ENCODE measurements at places on chromosomes 6 and 20.
A peak's percentile ranks its signal among the peaks of the same experiment; 100 is the strongest.

DNA sequence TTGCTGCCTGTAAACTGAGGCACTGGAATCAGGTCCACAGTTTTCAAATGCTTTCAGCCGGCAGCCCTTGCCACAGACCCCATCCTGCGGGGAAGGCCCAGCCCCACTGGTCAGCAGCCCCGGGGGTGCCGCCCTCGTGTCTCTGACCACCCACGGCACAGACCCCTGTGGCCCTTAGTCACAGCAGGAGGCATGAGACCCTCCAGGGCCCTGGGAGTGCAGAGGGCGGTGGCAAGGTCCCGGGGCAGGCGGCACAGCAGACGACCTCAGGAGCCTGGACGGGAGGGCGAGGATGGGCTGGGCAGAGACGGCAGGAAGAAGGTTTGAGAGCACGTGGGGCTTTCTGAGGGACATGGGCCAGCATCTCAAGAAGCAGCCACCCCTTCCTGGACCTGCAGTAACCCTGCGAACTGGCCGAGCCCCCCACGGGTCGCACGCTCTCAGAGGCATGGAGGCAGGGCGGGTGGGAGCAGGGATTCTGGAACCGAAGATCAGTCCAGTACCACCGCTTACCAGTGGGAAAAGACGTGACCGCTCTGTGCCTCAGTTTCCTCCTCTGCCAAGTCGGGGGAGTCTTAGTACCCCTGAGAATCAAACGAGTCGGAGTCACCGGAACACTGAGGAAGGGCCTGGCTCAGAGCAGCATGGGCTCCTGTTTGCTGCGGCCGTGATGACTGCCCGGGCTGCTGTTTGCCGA, 140.7 kb downstream of the TAF4 start:
- DNase-seq: no peak

- DNase-seq: no peak
Observed at GRCh38 chr6:7899101-7899888, 11.3 kb downstream of the TXNDC5 start.

DNA sequence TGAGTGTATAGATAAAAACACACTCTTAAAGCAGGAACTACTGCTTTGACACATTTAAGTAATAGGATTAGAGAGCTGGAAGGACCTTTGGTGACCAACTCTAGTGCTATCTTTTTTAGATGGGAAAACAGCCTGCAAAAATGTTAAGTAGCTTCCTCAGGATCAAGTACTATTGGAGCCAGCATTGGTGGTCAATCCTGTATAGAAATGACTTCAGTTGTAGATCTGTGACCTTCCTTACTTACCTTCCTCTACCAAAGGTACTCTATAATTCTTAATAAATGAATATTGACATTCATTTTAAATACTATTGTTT, 18.7 kb downstream of the KCNQ5 start:
- no peak for DNase-seq

DNA sequence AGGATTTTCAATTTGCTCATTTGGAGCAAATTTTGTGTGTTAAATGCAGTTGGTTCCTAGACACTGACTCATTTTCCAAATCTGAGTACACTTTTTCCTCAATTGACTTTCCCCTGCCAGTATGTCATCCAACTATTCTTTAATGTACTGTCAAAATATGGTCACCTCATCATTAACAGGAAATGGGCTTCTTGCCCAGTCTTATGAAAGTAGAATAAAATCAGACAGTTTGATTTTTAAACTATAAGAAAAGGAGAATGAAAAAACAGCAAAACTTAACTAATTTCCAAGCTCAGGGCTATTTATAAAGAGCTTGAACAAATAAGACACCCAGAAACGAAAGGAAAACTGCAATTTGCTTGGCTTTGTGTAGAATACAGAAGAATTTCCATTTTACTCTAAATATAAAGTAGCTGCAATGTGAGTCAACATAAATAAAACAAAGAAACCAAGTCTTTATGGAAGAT, 43.7 kb upstream of the RAB23 start:
- no peak for DNase-seq

DNA sequence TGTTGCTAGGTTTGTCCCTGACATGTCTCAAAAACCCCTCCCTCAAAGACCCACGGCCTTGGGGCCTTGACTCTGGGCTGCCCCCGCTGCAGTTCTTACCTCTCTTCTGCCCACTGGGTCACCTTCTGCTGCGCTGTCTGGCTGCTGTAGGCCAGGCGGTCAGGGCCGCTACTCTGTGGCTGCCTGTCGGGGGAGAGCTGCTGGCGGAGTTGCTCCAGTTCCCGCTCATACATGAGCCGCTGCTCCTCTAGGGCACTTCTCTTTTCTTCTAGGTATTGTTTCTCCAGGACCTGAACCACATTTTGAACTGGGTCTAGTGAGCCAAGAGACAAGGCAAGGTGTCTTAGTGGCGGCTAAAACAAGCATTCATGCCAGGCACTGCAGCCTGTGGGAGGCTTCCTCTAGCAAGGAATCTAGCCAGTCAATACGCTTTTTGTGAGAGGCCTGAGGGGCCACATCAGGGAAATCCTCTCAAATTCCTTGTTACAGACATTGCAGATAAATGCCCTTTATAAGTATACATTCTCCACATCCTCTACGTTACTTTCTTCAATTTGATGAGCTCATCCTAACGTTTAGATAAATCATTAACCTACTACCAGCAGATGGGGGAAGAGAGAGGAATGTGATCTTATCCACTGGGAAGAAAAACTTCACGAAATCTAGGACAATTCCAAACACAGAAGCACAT, 110.3 kb upstream of the NUP153 start:
- no peak for DNase-seq

- no peak for DNase-seq
Observed at GRCh38 chr20:54118220-54119001, 48.0 kb upstream of the BCAS1 start.

- peak; percentile 9 for DNase-seq
Observed at GRCh38 chr20:46701057-46701456, 8.4 kb upstream of the SLC2A10 start.

- no peak for DNase-seq
Observed at GRCh38 chr20:48066246-48066645, 281.0 kb upstream of the SULF2 start.

- no peak for DNase-seq
Observed at GRCh38 chr6:170456886-170457698, 96.0 kb downstream of the PSMB1 start.

- peak; percentile 61 for DNase-seq
Observed at GRCh38 chr6:75098709-75099108, 107.1 kb downstream of the COL12A1 start.

- no peak for DNase-seq
Observed at GRCh38 chr6:12923644-12924235, 207.2 kb downstream of the PHACTR1 start.
